Stimulated activated CD8-positive, alpha-beta memory T cell treated with anti-CD3 and anti-CD28 coated beads, Interleukin-4, amount 100 ng/mL, for 1 hour (primary cell): ENCODE measurements at places on chromosomes 1 and 21.

GRCh38 chr1:117561551-117561950, 44.3 kb upstream of the TENT5C start:
- no peak for DNase-seq

DNA sequence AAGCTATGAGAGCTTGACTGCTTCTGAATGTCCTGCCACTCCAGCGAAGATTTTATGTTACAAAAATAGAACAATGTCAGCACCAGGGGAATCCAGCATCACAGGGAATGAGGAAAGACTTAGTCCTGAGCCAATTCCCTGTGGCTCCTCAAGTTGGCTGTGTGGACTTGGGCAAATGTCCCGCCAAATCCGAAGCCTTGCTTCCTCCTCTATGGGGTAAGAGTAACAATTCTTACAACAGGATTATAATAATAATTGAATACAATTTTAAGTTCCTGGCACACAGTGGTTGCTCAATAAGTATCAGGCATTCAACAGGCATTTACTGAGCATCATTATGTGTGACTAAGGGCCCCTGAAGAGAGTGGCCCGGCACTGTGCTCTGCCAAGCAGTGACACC, 44.4 kb downstream of the STPG1 start:
- no peak for DNase-seq

GRCh38 chr1:23384312-23385058, 14.8 kb upstream of the ZNF436 start:
- no peak for DNase-seq

GRCh38 chr21:14414932-14415508, 32.1 kb upstream of the HSPA13 start:
- no peak for DNase-seq
